ENCODE measurements at places on chromosomes 7 and 10.
A peak's percentile ranks its signal among the peaks of the same experiment; 100 is the strongest.

DNA sequence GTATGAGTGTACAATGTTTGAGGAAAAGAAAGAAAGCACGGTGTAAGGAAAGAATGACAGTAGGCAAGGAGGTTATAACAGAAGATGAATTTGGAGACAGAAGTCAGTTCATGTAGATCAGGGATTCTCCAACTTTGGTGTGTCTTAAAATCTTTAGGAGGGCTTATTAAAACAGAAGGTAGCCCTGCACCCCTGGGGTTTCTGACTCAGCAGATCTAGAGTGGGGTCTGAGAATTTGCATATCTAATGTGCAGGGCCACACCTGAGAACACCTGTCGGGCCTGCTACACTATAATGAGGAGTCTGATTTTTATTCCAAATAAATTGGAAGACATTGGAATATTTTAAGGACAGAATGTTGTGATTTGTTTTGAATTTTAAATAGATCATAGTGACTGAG, 120.6 kb downstream of the RNF133 start:
- no peak for DNase-seq

- DNase-seq, result no peak
Measured at GRCh38 chr7:114715907-114716306, 206.0 kb upstream of the MDFIC start.

- DNase-seq, result no peak
Measured at GRCh38 chr10:104268405-104268712, 625 bp upstream of the GSTO2 start.

DNA sequence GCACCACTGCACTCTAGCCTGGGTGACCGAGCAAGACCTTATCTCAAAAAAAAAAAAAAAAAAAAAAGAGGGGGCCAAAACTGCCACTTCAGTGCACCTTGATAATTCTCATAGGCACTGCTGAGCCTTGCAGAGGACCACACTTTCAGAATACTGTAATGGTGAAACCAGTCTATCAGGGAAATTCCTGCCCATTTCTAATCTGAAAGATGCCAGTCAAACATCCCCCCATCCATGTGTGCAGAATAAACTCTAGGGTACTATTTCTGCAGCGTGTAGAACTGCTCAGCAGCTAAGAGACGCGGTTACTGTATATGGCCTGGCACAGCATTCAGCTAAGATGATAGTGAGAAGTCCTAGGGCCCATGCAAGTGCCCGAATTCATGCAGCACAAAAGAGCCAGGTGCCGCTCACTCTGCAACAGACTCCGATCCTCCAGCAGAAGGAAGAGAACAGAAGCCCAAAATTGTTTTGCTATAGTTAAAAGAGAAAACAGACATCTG, 286.8 kb upstream of the KLF14 start:
- peak; percentile 78 for DNase-seq

GRCh38 chr7:77416621-77417371, 647 bp upstream of the GSAP start:
- DNase-seq, result no peak

DNA sequence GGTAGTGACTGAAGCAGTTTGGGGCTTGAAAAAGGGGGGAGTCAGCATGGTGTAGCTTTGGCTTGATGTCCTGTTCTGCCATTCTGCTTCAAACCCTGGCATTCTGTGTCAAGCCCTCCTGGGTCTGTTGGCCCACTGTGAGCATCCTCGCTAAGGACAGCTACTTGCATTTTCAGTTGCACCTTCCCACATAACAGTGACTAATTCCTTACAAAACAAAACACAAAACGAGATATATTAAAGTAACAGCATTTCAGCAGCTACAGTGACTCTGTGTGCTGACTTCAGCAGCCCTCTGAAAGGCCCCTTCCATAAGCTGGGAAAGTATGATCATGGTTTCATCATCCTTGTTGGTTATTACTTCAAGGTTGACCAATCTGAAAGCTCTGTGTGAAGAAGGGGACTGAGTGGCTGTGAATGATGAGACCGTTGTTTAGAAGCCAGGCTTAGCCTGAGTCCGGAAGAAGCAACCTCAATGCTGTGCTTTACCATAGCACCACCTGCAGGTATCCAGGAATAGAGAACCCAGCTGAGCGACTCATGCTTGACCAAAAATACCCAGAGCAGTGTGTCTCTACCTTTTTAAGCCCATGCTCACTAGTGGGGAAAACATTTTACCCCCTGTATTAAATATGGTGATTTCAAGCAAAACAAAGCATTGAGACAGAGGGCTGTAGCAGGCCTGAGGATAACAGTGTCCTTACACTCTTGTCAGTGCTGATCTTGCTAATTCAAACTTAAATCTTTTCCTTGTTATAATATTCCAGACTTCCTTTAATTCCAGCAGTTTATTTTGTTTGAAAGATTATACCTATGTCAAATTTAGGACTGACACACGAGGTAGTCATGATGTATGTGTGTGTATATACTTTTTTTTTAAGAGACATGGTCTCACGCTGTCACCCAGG, 42.6 kb upstream of the CC2D2B start:
- peak; percentile 1 for DNase-seq

DNA sequence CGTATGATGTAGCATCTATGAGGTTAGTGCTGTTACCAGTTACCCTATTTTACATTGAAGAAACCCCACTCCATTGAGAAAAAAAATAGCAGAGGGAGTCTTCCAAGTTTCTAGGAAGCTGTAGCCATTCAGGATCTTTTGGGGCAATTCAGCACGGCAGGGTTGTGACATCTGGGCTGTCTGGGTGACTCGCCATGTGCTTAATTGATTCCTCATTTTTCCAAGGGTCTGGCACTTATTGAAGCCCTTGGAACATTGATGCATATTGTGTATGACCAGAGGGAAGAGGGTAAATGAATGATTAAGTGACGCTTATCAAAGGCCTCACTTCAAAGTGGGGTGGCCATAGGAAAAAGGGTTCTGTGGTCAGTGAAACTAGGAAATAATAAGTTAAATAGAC, 248.7 kb downstream of the ARHGAP12 start:
- DNase-seq, result no peak

- DNase-seq, result no peak
Measured at GRCh38 chr10:27319752-27320431, 79.3 kb upstream of the ACBD5 start.

GRCh38 chr7:151790830-151791620, 85.9 kb downstream of the PRKAG2 start:
- DNase-seq, result no peak

GRCh38 chr10:84336406-84337090, 8.2 kb downstream of the CCSER2 start:
- no peak for DNase-seq

GRCh38 chr7:135231686-135232085, 2.0 kb upstream of the STRA8 start:
- no peak for DNase-seq

DNA sequence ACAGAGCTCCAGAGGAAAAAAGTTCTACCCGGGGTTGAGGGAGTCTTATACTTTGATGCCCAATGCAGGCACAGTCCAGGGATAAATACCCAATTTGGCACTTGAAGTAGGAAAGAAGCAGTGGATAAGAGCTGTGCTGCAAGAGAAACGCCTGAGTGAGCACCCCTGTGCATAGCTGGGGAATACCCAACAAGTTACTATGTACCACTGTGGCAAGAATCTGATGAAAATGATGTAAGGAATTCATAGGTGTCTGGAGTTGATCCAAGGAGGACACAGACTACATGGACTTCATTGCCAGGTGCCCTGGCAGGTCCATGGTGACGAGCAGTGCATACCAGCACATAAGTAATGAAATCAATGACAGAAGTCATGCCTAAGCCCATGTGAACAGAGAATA, 183.7 kb upstream of the FEZF1 start:
- DNase-seq, result no peak

DNA sequence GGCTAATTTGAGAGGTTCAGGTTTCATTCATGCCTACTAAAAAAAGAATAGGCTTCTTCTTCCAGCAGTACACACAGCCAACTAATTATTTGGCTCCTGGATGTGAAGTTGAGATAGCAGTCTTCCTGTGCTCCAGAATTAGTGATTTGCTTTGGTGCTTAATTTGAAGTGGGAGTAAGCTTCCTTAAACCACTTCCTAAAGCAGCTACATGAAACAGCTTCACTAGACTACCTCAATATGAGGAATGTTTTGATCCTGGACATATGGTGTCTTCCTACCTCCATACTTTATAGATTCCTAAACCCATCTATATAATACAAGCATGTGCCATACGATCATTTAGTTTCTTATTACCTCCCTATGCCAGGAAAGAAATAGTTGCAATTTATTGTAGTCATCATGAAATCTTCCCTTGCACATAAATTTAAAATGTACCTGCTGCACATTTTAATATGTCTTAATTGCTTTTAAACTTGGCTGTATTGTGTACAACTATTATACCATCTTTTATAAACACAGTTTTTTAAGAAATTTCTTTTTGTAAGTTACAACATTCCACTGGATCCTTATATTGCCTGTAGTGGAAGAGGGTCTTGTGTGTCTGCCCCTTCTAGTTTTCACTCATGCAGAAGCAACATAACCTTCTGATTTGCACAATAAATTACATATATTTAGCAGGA, 8.6 kb downstream of the VIM start:
- DNase-seq, result no peak

- no peak for DNase-seq
Measured at GRCh38 chr7:73635428-73636200, 11.3 kb upstream of the MLXIPL start.

Measured in NCI-H1694 treated with DMSO at 0.1 percent for 48 hours (cell line).